ENCODE measurements at places on chromosomes 2 and 18. TPM values are rescaled to one million over a fixed set of nuclear protein-coding genes. Genes with fewer than 3 reads are reported as not detected.

GRCh38 chr2:113136828-113137775, 9.7 kb downstream of the IL1RN start:
- DNase-seq, result no peak

DNA sequence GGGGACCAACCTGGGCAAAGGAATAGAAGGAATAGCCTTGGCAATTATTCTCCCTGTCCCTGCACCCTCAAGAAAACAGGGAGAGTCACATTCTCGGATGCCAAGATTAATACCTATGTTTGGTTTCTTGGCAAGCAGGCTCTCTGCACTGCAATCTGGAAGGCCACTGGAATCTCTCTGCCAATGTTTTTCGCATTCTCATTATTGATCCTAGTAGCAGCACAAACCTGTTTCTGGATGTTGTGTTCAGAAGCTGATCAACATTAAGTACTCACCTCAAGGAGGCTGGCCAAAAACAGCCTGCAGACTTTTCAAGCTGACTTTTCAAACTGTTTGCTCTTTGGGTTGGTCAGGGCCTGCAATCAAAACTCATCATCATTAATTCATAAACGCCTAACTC, 62.2 kb downstream of the CLHC1 start:
- no peak for DNase-seq

DNA sequence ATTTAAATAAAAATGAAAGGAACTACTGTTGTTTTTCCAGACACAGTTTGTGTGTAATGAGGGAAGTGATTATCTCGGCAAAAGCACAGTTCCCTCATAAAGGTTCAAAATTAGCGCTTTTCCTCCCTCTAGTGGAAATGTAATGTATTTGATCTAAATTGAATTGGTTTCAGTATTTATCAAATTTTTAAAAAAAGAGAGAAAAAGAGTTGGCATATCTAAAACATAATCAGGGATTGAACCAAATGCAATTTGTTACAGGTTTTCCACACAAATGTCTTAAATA, 37.5 kb downstream of the CMPK2 start:
- DNase-seq, result no peak

- no peak for DNase-seq
These were observed 205.6 kb downstream of the RTP5 start for GRCh38 chr2:242075168-242075567.

DNA sequence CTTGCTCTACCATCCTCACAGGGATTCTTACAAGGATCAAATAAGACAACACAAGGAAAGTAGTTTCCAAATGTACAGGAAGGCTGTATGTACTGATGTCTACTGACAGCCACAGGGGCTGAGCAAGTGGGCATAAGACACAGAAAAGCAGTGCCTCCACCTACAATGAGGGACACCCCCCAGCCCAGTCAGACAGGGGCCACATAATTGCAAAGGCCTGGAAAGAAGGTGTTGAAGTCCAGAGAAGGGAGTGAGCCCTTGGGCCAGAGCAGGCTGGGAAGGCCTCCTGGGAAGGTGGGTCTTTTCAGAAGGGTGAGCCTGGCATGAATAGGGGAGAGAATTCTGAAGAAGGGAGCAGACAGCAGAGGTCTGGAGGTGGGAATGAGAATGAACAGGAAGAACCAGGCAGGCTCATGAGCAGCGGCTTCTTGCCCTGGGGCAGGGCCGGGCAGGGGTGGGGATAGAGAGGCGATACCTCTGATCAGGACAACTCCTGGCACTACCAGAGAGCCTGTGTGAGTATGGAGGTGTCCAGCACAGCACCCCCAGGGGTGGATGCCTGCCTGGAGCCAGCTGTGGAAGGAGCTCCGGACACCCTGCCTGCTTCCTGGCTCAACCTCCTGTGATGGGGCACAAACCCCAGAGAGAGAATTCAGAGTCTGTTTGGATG, 30.1 kb downstream of the HS1BP3 start:
- DNase-seq, result no peak

- DNase-seq, result no peak
These were observed 165.0 kb downstream of the ANKRD30B start for GRCh38 chr18:14912967-14913366.

- DNase-seq, result no peak
These were observed 16.6 kb downstream of the SERTAD2 start for GRCh38 chr2:64637000-64637635.

GRCh38 chr2:8327371-8328100, 354.3 kb upstream of the ID2 start:
- DNase-seq, result no peak

DNA sequence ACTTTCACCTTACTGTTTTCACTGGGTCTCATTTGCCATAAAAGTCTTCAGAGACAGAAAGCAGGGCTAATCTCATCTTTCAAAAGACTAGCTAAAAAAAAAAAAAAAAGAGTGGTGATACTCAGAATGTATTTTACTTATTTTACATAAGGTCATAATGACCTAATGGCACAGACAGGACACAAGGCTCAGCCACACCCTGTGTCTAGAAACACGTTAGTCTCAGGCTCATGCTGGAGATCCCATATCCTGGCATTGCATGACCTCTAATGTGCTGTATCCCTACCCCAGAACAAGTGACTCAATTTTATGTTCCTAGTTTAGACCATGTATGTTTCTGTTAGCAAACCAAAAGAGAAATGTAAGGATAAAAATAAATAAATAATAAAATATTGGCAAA, 115.4 kb downstream of the SATB2 start:
- no peak for DNase-seq

GRCh38 chr2:12035956-12036639, 289.7 kb downstream of the LPIN1 start:
- no peak for DNase-seq

DNA sequence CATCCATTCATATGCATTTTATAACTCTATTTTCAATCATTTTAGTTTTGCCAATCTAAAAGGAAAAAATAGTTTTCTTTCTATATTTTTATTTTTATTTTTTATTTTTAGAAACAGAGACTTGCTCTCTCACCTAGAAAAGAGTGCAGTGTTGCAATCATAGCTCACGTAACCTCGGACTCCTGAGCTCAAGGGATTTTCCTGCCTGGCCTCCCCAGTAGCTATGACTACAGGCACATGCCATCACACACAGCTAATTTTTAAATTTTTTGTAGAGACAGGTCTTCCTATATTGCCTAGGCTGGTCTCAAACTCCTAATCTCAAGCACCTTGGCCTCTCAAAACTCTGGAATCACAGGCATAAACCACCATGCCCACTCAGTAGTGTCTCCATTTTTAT, 125.5 kb upstream of the XIRP2 start:
- DNase-seq, result no peak

GRCh38 chr2:85401844-85402243, 8.3 kb downstream of the CAPG start:
- DNase-seq, result no peak

DNA sequence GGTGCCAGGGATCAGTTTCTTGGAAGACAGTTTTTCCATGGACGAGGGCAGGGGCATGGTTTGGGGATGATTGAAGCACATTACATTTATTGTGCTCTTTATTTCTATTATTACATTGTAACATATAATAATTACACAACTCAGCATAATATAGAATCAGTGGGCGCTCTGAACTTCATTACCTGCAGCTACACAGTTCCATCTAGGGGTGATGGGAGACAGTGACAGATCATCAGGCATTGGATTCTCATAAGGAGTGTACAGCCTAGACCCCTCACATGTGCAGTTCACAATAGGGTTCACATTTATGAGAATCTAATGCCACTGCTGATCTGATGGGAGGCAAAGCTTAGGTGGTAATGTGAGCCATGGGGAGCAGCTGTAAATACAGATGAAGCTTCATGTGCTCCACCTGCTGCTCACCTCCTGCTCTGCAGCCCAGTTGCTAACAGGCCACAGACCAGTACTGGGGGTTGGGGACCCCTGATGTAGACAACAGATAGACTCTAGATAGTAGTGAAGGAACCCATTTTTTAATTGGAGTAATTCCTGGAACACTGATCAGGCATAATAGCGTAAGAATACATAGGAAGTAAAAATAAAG, 41.5 kb upstream of the MC4R start:
- peak; percentile 57 for DNase-seq

DNA sequence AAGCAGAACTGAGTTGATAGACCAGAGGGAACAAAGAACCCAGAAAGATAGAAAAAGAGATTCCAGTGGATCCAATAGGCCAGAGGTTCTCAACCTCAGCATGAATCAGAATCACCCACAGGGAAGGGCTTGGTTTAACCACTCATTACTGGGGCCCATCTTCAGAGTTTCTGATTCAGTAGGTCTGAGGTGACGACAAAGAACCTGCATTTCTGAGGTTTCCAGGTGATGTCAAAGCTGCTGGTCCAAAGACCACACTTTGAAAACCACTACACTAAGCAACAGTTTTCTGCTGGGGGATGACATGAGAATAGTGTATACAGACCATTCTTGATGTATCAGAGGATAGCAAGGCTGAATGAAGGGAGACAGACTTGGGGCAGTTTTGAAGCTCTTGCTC, 296.9 kb upstream of the STON1 start:
- DNase-seq, result no peak

DNA sequence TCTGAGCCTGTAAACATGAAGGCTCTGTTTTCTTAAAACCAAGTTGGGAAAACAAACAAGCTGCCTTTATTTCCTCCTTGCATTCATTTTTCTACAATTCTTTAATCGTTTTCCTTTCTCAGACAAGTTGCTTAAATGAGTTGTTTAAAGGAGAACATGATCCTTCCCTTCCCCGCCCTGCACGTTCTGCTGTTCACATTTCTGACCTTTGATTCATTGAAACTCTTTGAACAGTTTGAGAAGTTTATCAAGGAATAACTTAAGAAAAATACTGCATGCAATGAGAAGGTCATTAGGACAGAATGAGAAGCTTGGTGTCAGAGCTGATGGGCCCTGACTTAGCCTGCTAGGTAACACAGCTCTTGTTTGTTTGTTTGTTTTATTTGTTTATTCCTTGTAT, 181.6 kb downstream of the PARD3B start:
- DNase-seq, result no peak

- no peak for DNase-seq
These were observed 79.1 kb upstream of the PMAIP1 start for GRCh38 chr18:59820663-59821062.

GRCh38 chr2:222424729-222425671, 657 bp downstream of the SGPP2 start:
- peak; percentile 64 for DNase-seq

GRCh38 chr2:45653122-45653913, 1.8 kb downstream of the PRKCE start:
- DNase-seq, result no peak

DNA sequence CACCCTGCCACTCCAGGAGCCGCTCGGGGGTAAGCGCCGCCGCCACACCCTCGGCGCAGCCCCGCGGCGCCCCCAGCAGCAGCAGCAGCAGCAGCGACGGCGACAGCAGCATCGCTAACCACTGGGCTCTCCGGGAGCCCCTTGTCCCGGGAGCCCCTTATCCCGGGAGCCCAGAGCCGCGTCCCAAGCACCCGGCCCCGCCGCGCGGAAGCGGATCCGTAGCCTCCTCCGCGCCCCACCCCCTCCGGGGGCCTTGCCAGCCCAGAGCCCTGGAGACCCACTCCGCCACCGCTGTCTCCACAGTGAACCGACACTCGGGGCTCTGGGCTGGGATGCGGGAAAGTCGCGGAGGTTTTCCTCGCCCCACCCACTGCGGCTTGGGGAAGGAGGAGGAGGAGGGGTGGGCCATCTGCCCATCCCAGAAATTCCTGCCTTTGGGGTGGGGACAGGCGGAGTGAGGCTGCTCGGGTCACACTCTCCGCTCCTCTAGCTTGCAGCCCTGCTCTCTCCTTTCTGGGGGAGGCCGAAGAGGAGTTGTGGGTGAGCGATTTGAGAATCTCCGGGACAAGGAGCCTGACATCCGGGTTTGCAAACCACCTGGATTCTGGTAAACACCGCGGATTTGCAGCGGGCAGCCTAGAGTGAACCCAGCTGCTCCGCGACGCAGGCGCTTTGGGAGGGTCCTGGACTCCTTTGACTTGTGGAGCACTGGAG, at the start of gene PLA2R1:
Gene PLA2R1, minus strand, starts transcription at position 324 of the 714 bp plus-strand sequence. Its CDS starts 212 bp downstream, at position 112.
- peak; percentile 83 for DNase-seq

DNA sequence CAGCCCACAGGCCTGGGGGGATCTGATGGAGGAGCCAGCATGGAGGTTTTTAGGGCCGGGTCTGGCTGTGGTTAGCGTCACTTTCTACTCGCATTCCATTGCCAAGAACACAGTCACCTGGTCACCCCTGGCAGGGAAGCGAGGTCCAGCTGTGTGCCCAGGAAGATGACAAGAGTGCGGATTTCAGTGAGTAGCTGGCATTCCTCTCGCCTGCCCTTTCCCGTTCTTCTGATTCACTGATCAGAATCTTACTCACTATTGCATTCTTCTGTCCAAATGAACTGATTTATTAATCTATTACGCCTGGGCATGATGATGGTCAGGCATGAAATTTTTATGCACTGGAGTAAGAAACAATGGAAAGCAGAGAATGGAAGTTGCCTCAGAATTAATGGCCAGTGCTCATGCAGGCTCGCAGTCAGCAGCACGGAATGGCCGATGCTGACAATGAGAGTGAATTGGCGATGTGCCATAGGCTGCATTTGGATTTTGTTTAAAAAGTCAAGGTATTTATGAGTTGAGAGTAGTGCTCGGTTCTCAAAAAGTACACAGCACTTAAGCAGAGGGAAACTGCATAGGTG, 76.4 kb upstream of the MGAT5 start:
- DNase-seq, result no peak

DNA sequence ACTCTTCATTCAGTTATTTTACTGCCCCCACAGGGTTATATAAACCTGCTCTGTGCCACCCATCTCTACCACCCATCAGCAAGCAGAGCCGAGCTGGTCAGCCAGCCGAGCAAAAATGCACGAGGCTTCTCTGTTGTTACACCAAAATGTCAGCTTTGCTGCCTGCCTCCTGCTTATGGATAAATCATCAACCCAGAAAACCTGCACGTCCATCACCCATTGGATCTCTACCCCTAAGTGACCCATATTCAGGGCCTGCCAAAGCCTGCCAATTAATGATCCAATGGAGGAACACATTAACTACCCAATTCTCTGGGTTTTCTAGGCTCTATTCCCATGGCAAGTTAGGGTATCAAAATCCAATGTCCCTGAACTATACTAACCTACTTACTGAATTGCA, 365.5 kb upstream of the ACVR2A start:
- no peak for DNase-seq

DNA sequence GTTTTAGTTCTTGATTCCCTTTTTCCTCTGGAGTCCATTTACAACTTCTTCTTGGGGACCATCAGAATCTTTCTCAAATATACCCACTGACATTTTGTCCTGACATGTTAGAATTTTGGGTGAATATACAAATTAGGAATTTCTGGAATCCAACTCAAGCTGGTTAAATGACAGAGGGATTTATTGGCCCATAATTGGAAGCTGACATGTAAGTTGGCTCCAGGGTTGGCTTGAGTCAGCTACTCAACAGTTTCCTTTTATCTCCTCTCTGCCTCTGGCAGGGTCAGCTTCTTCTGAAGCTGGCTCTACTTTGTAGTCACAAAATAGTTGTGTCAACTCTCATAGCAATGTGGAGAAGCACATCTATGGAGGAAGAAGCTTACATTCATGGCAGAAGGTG, 36.6 kb upstream of the PPP1R1C start:
- no peak for DNase-seq

Gene MYOM1
- 0.78 TPM for total RNA-seq

Gene LRRFIP1
- 75.8 TPM for total RNA-seq

Gene XIRP2
- 0.11 TPM for total RNA-seq

Gene FBXO48
- 1.1 TPM for total RNA-seq

Gene ZNF236
- 14.2 TPM for total RNA-seq

Gene GRP
- total RNA-seq, result not detected

Gene CHRND
- total RNA-seq, result not detected

Gene SATB2
- 5.1 TPM for total RNA-seq

Gene ARHGAP28
- 15.4 TPM for total RNA-seq

Gene DAPL1
- not detected for total RNA-seq

Gene HOXD1
- total RNA-seq, result not detected

Gene EFHD1
- 1.5 TPM for total RNA-seq

Gene GCG
- not detected for total RNA-seq

Gene ABCA12
- total RNA-seq, result not detected

Gene MEP1B
- not detected for total RNA-seq

Gene SRD5A2
- not detected for total RNA-seq

Gene VWA3B
- not detected for total RNA-seq
